ENCODE measurements at places on chromosomes 3 and 15.

DNA sequence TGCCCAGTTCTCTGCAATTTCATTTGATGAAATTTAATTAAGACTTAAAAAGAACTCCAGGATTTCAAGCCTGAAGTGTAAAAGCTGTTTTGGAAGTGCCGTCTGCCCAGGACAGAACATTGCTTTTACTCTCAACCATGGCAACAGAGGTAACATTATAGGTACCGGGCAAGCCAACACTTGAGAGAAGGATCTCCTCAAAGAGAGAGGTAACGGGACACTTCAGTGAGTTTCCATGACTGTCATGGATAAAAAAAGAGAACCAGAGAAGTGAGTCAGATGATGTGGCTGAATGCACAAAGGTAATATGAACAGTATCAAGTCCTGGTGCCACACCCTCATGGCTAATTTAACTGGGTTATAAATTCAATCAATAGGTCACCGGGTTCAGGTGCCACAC lies 130.2 kb upstream of the LMOD3 start:
- no peak for DNase-seq

GRCh38 chr3:23430781-23431398 lies 227.8 kb downstream of the UBE2E2 start:
- no peak for DNase-seq

DNA sequence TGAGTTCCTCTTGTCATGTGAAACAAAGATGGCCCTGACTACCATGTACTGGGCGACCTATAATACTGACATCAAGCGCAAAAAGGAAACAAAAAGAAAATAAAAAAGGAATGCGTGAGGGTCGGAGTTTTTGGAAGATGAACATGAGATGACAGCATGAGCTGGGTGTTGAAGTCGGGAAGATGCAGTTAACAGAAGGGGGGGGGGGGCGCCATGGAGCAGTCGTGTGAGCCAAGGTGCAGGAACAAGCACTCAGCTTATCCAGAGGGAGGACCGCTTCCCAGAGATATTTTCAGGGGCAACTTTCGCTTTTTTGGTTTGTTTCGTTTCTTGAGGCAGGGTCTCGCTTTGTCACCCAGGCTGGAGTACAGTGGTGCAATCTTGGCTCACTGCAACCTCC lies 110.2 kb downstream of the RORA start:
- no peak for DNase-seq

DNA sequence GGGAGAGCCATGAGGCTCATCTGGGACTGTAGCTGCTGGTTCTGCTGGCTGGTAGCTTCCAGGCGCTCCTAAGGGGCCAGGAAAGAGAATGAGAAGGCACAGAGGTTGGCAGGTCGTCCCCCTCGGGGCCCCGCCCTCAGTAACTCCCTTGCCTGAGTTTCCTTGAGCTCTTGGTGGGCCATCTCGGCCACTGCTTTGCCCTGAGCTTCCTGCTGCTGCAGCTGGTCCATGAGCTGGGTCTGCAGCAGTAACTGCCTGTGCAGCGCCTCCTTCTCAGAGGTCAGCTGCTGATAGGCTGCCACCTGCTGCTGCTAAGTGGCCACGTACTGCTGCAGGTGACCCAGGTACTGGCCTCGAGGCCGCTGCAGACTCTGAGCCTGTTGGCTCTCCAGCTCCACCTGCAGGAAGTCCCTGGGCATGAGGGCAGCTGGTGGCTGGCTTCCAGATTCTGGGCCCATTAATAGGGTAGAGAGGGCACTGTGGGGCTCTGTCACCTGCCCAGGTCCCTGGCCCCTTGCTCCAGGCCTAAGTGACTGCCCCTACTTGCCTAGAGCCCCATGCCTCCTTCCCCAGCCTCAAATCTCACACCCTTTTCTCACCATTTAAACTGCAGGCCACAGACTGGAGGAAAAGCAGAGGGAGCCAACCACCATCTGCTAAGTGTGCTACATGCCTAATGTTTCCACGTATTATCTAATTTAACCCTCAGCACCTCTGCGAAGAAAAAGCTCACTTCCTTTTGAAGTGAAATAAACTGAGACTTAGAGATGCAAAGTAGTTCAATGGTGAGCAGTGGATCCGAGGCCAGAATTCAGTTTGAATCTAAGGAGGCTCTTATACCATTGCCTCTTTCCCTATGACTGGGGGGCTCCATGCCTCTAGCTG lies 10.8 kb upstream of the VPS33B start:
- DNase-seq = peak; percentile 19

DNA sequence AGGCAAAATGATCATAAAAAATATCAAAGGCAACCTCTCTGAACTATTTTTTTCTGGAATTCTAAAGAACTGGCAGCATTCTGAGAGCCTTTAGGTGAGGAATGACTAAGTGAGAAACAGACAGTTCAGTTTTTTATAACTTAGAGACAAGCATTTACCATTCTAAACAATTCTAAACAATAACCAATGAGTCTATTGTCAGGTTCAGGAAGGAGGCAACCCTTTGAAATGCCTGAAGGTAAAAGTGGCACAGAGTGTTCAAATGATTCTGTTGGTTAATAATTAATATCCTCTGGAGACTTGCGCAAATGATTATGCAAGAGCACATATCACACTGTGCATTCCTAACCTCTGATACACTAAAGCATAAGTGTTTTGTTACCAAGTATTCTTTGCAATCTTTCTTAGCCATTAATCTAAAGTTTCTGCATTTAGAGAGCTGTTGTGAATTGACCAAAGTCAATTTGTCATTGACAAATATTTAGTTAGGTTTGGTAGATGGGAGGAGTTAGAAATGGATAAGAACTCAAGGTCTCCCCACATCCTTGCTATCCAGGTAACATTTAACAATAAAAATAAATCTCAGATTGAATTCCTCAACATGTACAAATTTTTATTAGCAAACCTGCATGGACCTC lies 9.2 kb upstream of the TGFBR2 start:
- no peak for DNase-seq

GRCh38 chr3:64440498-64440897 lies 215.2 kb upstream of the PRICKLE2 start:
- no peak for DNase-seq

- DNase-seq = no peak
These were observed 9.4 kb downstream of the TP53BP1 start for GRCh38 chr15:43483297-43484128.

DNA sequence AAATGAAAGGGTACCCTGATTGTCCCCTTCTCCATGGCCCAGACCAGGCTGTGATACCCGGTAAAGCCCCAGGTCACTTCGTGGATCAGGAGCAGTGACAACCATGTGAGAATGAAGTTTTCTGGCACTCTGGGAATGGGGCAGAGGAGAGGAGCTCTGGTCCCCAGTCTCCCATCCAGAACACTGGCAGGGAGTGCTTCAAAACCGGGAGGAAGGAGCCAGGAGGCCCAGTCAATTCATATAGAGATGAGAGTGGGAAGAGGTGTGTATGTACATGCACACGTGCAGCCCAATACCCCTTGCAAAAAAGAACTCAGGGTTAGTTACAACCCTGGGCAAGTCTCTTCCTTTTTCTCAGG lies 101.4 kb upstream of the TLE3 start:
- no peak for DNase-seq

- DNase-seq = no peak
These were observed 109.0 kb upstream of the CTDSPL start for GRCh38 chr3:37752649-37753025.

GRCh38 chr3:124748560-124749198 lies 18.4 kb downstream of the UMPS start:
- DNase-seq = no peak

DNA sequence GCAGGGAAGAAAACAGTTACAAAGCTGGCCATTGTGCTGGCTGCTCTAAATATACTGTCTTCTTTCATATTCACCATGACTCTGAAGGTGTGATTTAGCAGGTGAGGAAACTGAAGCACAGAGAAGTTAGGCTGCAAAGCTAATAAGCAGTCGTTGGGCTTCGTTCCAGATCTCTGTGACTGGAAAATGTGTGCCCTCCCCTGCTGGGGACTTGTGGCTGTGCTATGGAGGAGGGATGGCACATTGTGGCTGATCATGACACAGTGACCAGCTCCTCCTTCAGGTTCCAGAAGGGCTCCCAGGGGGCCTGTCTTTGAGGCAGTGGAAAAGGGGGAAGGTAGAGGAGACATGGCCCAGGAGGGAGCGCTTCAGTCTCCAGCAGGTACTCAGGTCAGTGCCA lies 19.2 kb downstream of the PXK start:
- no peak for DNase-seq

GRCh38 chr3:131535131-131535530 lies 32.4 kb upstream of the MRPL3 start:
- DNase-seq = no peak

- no peak for DNase-seq
These were observed 176.2 kb upstream of the ANKRD28 start for GRCh38 chr3:15973940-15974339.

- no peak for DNase-seq
These were observed 115.9 kb upstream of the ST8SIA2 start for GRCh38 chr15:92277776-92278175.

GRCh38 chr15:27438403-27439375 lies 467.7 kb downstream of the GABRG3 start:
- no peak for DNase-seq

DNA sequence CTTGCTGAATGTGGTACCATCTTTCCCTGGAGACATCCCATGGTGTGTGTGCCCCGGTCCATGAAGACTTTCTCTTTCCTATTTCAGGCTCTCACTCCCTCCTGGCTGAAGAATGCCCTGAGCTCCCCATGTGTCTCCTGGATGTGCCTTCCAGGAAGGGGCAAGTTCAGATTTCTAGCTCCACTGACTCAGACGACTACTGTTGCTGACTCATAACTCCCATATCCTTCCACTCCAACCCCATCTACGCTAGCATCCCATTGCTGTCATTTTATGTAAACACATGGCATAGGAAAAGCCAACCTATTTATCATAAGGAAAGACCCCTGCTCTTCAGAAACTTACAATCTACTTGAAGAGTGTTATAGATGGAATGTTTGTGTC lies 95.0 kb downstream of the ADCY5 start:
- no peak for DNase-seq

DNA sequence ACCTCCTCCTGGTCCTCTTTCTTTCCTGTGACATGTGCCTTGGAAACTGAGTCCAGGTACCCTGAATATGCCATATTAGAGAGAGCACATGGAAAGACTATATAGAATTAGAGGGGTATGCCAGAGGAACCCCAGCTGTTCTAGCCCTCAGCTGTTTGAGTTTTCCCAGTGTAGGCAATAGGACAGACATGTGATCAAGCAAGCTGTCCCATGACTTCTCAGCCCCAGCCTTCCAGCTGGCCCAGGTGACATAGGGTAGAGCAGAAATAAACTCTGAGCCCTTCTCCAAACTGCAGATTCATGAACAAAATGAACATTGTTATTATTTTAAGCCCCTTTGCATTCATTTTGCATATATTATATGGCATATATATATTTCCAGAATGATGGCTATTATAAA lies 118.7 kb downstream of the PPM1L start:
- no peak for DNase-seq

GRCh38 chr3:116873142-116873541 lies 163.6 kb downstream of the TUSC7 start:
- DNase-seq = no peak

DNA sequence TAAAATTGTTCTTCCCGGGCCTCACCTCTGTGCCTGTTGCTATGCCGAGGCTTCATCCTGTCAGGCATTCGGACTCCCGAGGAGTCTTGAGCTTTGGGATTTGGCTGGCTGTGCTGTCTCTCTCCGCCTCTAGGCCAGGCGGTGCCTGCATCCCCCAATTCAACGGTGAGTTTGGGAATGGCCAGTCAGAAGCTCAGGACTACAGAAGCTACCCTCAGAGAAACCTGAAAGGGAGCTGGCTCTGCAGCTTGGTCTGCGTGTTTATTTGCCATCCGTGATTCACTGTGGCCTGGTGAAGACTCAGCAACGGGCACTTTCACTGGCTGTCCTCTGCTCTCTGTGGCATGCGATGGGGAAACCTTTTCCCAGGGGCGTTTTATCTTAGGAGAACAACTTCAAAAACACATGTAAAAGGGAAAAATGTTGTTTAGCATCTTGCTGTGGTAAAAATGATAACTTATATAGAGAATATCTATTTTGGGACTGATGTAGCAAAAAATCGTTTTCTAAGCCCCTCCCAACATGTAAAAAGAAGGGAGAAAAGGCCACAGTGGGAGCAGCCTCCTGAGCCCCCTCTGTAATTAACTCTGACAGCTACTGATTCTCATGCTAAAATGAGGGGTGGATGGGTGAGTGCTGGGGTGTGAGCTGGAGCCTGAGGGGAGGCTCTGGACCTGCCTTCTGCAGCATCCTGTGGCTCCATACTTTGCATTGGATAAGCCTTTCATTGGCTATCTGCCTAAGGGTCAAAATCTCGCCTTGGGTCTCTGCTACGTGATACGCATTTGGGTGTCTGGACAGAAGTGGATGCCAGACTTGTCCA lies 103.4 kb upstream of the KLHL25 start:
- no peak for DNase-seq

DNA sequence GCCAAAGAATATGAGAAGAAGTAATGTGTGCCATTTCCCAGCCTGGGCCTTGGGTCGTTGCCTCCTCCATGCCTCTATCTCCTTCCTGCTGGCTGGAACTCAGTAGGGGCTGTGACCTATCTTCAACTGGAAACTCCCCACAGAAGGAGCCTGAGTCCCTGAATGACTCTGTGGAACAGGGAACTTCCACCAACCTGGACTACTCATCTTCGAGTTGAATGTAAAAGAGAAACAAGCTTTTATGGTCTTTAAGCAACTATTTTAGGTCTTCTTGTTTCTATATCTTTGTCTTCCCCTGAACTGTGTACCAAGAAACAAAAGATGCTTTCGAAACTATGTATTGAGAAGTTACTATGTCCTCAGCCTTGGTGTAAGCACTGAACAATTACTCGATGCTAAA lies 355.3 kb upstream of the NR2F2 start:
- DNase-seq = no peak

DNA sequence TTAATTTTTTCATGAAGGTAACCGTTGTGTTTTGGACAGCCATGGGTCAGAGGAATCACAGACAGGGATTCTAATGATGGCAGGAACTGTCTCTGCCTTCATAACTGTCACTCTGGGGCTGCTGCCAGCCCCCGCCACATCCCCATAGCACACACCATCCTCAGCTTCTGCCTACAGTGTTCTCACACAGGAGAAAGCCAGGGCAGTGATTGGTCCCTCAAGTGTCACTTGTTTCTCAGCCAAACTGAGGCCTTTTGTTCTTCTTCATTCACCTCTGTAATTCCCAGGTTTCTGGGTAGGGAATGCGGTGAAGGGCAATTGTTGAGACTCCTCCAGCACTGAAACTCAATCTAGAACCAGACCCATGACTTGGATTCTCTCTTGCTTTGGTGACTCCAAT lies 65.4 kb upstream of the C3orf80 start:
- no peak for DNase-seq

- peak; percentile 70 for DNase-seq
These were observed 267.0 kb downstream of the PLCL2 start for GRCh38 chr3:17151598-17152373.

DNA sequence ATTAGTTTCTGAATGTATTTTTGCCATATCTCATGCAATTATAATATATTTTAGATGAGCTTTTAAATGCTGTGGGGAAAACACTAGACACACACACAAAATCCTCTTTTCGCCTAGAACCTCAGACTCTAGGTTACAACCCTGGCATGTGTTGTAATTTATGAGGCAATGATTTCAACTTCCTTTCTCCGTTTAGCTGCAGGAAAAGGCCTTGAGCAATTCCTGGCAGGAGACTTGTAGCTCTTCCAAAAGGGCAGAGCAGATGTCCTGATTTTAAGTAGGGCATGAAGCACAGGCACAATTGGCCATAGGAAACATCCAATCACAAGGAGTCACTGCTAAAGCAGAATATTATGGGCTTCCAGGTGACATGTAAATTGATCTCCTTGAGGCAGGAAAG lies 82.0 kb downstream of the GPR156 start:
- no peak for DNase-seq

- DNase-seq = no peak
These were observed 8.8 kb downstream of the BCL2A1 start for GRCh38 chr15:79962178-79962577.

Measured in activated T-cell treated with anti-CD3 and anti-CD28 coated beads for 4 hours (primary cell).